ENCODE measurements at places on chromosomes 7 and 10. TPM values are rescaled to one million over a fixed set of nuclear protein-coding genes. Genes with fewer than 3 reads are reported as not detected.

The H2BK1 gene
- not detected for total RNA-seq

DNA sequence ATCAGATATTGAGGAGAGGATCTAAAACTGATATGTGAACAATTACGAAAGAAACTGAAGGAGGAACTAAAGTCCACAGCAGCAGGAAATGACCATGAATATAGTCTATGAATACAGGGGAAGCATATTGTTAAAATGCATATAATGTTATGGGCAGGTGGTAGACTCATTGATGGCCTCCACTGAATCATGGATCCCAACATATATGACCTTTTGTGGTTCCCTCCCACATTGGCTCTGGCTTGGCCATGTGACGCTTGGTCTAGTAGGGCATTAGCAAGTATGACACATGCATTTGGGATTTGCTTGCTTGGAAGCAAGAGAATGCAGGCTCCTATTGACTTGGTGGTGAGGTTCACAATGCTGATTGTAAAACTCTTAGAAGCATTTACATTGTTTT lies 55.2 kb upstream of the RAB18 start:
- peak; percentile 59 for DNase-seq

The ENO4 gene
- total RNA-seq: 1.4 TPM

- DNase-seq: no peak
These were observed 306.8 kb downstream of the CNTNAP2 start for GRCh38 chr7:146423446-146423845.

Measured in astrocyte (in vitro differentiated cells and primary cell).